ENCODE measurements at places on chromosomes 6 and 20.

- no peak for DNase-seq
Measured at GRCh38 chr20:33673114-33673409, 1.2 kb downstream of the NECAB3 start.

DNA sequence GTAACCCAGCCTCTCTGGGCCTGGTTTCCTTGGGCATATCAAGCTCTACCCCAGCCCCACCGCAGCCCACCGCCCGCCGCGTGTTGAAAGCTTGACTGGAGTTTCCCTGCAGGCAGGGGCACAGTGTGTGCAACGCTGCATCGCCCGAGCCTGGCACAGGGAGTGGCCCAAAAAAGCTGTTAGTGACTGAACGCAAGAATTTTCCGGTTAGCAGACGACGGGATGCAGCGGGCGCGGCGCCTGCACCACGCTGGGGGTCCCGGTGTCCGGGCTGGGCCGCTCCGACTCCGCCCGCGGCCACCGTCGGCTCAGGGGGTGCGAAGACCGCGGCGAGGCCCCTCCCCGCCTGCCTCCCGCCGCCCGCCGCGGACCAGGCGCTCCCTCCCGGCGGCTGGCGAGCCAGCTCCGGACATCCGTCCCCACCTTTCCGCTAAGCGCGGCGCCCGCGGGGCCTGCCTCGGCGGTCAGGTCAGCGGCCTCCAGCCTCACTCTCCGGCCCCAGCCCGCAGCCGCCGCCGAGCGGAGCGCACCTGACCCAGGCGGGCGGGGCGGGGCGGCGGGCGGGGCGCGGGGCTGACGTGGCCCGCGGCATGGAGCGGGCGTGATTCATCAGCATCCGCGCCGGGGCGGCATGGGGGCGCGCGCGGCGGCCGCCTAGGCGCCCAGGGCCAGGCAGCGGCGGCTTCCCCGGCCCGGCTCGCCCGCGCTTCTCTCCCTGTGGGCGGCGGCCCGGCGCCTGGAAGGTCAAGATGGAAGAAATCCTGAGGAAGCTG is at the start of gene ARFGEF3:
TSS of gene ARFGEF3 (plus strand) at position 602 of the 773 bp plus-strand sequence. CDS start at position 750, 148 bp downstream.
- no peak for DNase-seq

DNA sequence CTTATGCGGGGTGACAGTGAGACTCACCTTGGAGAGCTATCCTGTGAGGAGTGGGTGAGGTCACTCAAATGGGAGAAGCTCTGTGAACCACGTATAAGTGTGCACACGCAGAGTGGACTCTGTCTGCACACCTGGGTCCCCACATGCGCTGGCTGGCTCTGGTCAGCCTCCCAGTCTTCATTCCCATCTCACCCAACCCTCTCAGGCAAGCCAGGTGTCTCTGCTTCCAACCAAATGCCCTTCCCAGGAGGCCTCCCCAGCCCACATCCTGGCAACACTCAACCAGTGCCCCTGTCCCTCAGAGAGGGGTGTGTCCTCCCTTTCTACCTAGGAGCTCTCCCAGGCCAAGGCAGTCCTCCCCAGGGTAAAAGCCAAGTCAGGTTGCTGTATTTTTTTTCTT is 8.0 kb upstream of the PI16 start:
- no peak for DNase-seq

DNA sequence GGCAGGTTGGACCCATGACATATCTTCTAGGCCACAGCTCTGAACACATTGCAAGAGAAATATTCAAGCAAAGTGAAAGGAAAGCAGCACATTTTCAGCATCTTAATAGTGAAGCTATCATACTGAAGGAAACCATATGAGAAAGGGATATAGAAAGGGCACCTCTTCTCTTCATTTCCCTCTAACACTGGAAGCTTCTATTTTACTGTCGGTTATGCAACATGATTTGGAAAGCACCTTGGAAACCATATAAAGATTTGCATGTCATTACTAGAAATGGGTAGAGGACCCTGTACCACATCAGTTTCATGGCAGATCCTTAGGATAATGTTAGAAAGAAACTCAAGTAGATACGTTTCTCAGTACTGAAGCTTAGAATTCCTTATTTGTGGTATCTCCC is 70.5 kb upstream of the HMGN3 start:
- DNase-seq: no peak

GRCh38 chr6:108888745-108889144 is 40.5 kb downstream of the ARMC2 start:
- DNase-seq: no peak

GRCh38 chr6:73340048-73340447 is 14.0 kb downstream of the DPPA5 start:
- no peak for DNase-seq

- no peak for DNase-seq
Measured at GRCh38 chr6:169534039-169534421, 167.8 kb downstream of the WDR27 start.

DNA sequence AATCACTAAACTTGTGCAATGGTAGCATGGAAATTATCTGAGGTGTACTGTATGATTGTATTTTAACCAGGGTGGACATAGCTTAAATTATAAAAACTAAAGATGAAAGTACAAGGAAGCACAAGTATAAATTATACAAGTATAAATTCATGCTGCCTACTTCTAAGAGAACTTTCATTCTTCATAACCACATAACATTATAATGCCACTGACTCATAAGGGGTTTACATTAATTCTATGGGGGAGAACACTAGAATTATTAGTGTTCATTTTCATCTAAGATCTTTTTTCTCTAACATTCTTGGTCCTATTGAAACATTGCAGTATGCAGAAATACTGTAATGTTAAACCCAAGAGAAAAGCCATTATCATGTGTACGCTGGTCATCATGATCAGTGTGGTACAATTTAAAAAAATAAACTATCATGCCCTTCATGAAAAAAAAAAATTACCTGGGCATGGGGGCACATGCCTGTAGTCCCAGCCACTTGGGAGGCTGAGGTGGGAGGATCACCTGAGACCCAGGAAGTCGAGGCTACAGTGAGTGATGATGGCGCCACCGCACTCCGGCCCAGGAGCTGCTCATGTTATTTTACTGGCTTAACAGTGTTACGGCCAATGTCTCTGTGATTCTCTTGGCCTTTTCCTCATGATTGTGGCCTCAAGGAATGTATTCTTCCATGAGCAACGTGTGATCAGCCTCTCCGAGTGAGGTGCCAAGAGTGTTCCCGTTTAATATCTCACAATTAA is 25.9 kb upstream of the AHCY start:
- no peak for DNase-seq

DNA sequence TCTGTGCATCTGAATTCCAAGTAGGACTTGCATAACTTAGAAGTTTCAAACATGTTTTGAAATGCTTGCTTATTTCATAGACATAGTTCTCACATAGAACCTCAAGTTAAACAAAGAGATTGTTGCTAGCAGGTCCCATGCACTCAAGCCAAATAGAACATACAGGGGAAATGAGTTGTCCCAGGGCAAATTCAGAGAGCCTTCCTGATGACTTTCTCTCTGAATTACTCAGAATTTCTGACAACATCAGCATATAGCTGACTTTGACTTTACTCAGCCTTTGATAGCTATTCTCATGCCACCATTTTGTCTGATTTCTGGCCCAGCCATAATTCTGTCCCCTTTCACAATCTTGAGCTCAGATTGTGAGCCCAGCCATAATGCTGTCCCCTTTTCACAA is 333.2 kb upstream of the PLCB4 start:
- DNase-seq: no peak
